Upper lobe of right lung (tissue), 1 donor: ENCODE measurements at places on chromosomes 1 and 21.

GRCh38 chr1:210124736-210125135 lies 107.9 kb upstream of the SERTAD4 start:
- no peak for DNase-seq

DNA sequence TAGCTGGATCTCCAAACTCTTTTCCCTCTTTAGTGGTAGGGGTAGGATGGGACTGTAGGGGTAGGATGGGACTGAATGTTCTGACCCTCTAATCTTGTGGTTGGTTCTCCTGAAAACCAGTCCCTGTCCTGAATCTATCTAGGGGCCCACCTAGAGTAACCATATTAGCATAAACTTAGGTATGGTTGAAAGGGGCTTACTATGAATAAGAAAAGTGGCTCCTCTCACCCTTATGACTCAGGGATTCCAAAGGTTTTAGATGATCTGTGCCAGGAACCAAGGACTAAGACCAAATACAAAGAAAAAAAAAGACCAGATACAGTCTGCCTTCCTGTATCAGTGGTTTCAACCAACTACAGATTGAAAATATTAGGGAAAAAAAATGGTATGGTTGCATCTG lies 28.9 kb downstream of the RNF2 start:
- DNase-seq, result no peak

DNA sequence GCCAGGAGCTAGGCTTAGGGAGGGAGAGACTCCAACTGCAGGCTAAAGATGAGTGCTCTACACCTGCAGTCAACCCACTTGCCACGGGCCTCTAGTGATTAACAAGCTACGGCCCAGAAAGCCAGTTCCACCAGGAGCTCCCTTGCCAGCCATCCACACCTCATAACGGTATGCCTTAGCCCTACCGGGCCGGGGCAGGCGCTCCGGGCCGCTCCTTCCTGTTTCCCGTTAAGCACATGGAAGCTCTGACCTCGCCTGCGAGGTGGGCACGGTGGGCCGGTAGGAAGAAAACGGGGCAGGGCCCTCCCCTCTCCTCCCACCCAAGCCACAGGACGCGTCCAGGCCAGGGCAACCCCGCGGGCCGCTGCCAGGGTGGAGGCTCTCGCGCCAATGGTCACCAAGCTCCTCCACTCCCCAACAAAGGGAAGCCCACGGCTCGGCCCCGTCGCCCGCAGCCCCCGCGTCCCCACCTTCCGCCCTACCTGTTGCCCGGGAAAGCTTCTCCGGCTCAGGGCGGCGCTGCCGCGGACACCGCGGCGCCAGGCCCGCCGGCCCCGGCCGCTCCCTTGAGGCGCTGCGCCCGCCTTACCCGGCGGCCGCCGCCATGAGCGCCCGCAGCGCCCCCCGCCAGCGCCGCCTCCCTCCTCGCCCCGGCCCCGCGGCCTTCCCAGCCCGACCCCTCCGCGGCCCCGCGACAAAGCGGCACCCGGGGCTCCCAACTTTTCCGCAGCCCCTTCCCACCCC lies 627 bp downstream of the CERS2 start:
- peak; percentile 77 for DNase-seq

- no peak for DNase-seq
Measured at GRCh38 chr1:232786845-232787455, 18.3 kb upstream of the MAP10 start.

DNA sequence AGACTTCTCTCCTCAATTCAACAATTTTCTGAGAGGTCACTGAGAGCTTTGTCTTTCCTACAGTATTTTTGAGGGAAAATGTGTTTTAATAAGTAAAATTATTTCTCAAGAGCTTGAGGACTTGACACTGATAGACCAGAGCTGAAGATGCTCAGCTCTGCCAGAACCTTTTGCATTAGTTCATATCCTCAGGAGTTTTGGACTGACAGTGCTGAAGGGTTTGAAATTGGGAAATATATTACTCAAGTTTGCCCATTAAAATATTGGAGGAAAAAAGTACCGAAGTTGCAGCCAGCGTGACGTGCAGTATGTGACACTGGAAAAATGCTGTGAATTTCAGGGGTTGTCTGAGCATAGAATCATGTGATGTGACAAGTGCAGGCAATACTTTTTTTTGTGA lies 346.6 kb upstream of the DPYD start:
- DNase-seq, result no peak
